ENCODE measurements at places on chromosomes 13 and 19.

- peak; percentile 91 for DNase-seq
These were observed at the start of gene CNN2 for GRCh38 chr19:1025960-1026782. Gene CNN2 (plus strand): TSS chr19:1026608. CDS start chr19:1026662, 54 bp downstream.

DNA sequence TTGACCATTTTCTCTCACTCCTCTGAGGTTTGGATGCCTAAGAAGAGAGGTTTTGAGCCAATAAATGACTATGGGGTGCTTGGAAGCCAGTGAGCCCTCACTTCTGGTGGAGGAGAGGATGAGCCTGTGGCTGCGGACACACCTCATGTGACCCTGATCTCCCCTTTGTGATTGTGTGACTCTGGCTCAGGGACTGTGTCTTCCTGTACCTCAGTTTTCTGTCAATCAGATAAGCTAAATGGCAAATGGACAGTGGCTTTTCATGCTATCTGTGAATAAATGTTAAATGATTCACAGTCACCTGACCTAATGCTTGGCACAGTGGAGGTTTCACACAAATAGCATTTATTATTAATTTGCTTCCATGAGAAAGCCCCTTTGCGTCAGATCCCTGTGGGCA, 2.7 kb downstream of the PSG8 start:
- DNase-seq, result no peak

- DNase-seq, result no peak
These were observed 25.3 kb upstream of the FBXO27 start for GRCh38 chr19:39057615-39058014.

GRCh38 chr13:32728327-32728726, 142.1 kb downstream of the PDS5B start:
- no peak for DNase-seq

- DNase-seq, result no peak
These were observed 228.5 kb downstream of the TM9SF2 start for GRCh38 chr13:99729745-99730144.

DNA sequence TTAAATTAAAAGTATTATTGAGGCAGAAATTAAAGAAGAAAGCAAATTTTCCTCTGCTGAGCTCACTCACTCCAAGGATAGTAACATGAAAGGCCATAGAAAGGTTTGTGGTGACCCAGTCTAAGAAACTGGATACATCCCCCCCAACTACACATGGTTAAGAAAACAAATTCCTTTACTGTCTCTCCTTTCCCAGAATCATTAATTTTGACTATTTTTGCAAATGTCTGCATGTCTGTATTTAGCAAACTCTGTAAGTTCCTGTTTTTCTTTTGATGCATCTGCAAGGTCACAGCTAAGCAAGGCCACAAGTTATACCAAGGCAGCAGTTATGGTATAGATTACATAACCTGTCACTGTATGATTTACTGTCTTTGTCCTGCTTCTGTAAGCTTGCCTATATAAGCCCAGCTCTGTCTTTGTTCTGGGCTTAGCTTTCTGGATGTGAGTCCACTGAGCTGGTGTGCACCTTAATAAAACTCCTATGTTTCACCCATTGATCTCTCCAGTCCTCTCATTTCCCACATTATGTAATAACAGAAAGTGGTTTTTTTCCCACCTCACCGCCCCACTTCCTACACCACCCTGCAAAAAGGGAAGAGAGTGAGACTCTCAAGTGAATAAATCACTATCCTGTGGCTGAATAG, 8.5 kb upstream of the ZNF83 start:
- no peak for DNase-seq

- no peak for DNase-seq
These were observed 863 bp downstream of the ANKRD10 start for GRCh38 chr13:110914081-110914330.

DNA sequence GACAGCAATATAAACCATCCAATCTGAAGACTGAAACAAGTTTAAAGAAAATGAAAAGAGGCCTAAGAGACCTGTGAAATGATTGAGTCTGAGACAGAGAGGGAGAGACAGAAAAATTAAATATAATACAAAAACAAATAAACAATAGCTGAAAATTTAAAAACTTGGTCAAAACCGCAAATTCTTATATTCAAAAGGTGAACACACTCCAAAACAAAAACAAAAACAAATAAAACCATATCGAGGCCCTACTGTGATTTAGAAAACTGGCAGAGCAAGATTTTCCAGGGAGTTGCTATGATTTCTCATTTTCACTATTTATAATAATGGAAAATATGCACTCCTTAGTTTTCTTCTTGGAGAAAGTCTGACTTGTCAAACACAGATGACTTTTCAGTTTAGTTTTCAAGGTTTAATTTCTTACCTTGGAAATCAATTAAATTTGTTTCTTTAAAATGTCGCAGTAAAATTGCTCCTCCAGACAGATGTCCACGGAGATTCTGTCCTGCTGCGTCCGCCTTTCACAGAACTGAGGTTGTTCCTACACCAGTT, 1420.3 kb downstream of the UQCRFS1 start:
- no peak for DNase-seq

DNA sequence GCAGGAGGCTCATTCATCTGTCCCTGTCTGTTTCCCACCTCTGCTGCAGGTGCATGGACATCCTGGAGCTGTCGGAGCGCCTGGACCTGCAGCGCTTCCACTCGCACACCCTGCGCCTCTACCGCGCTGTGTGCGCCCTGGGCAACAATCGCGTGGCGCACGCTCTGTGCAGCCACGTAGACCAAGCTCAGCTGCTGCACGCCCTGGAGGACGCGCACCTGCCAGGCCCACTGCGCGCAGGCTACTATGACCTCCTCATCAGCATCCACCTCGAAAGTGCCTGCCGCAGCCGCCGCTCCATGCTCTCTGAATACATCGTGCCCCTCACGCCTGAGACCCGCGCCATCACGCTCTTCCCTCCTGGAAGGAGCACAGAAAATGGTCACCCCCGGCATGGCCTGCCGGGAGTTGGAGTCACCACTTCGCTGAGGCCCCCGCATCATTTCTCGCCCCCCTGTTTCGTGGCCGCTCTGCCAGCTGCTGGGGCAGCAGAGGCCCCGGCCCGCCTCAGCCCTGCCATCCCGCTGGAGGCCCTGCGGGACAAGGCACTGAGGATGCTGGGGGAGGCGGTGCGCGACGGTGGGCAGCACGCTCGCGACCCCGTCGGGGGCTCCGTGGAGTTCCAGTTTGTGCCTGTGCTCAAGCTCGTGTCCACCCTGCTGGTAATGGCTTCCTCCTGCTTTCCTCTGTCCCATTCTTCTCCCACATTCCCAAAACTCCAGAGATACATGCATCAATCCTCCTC, 52.2 kb downstream of the RYR1 start:
- no peak for DNase-seq

DNA sequence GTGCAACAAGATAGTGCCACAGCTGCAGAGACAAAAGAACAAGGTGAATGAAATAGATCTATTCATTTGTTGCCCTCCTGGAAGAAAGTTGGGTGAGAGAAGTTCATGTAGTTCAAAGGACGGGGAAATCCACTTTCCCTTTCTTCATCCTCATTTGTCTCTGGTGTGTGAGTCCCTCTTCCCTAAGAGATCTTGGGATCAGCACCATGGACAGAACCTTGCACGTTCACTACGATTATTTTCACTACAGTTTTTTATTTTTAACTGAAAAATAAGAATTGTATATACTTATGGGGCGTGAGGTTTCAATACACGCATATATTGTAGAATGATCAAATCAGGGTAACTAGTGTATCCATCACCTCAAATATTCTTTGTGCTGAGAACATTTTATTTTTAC, 29.2 kb downstream of the NLRP5 start:
- DNase-seq, result no peak

GRCh38 chr13:24221007-24221406, 60.5 kb downstream of the SPATA13 start:
- no peak for DNase-seq

- no peak for DNase-seq
These were observed 508.5 kb downstream of the KLF12 start for GRCh38 chr13:73625562-73626339.

- DNase-seq, result peak; percentile 71
These were observed 24.8 kb upstream of the SLC1A5 start for GRCh38 chr19:46812977-46813838.

GRCh38 chr13:43263047-43263446, 239.7 kb downstream of the DNAJC15 start:
- DNase-seq, result no peak

- DNase-seq, result no peak
These were observed 109.0 kb upstream of the KL start for GRCh38 chr13:32907211-32907610.

DNA sequence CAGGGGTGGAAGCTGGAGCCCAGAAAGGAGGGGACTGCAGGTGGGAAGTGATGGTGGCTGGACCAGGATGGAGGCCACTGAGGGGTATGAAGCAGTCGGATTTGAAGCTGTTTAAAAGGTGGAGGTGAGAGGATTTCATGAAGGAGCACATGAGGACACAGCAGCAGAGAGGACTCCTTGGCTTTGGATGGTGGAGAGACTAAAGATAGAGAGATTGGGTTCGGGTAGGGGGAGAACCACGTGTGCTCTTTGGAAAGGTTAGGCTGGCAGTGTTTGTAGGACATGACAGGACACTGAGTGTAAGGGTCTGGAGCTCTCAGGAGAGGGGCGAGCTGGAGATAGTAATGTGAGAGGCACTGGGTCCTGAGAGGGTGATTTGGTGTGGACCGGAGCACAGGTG, 8.8 kb downstream of the SNRPD2 start:
- no peak for DNase-seq

- no peak for DNase-seq
These were observed 57.2 kb downstream of the NHLRC3 start for GRCh38 chr13:39095500-39095899.

- peak; percentile 89 for DNase-seq
These were observed at the start of gene SHFL for GRCh38 chr19:10085641-10086590. Gene SHFL (plus strand): TSS chr19:10086317. CDS start chr19:10086428, 111 bp downstream.

DNA sequence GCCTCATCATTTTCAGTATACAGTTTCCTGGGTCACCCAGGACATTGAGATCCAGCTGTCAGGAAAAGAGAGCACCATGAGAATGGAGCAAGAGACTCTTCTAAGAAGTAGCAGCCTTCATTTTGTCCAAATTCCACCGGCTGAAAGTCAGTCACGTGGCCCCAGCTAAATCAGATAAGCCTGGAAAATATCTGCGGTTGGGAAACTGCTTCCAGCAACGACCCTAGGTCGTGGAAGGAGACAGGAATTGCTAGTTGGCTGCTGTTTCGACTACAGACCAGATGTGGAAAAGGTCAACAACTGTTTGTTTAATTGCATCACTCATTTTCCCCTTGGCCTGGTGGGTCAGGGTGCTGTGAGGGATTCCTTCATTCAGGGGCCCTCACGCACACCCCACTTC, 107.0 kb downstream of the ZNF536 start:
- DNase-seq, result no peak
